MM.1S (cell line): ENCODE measurements at places on chromosomes 1 and 21.
A peak's percentile ranks its signal among the peaks of the same experiment; 100 is the strongest.

DNA sequence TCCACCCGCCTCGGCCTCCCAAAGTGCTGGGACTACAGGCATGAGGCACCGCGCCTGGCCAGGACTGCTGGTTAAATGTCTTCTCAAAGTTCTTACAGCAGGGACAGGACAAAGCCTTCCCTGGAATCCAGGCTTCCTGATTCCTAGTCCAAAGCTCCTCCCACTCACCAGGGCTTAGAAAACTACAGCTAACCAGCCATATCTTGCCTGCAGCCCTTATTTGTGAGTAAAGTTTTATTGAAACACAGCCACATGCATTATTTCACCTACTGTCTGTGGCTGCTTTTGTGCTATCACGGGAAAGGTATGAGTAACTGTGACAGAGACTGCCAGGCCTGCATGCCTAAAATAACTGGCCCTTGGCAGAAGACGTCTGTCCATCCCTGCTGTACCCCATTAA, 24.4 kb downstream of the TMCO4 start:
- DNase-seq: no peak

- DNase-seq: peak; percentile 16
Measured at GRCh38 chr1:110798691-110799256, 74.2 kb upstream of the CD53 start.

DNA sequence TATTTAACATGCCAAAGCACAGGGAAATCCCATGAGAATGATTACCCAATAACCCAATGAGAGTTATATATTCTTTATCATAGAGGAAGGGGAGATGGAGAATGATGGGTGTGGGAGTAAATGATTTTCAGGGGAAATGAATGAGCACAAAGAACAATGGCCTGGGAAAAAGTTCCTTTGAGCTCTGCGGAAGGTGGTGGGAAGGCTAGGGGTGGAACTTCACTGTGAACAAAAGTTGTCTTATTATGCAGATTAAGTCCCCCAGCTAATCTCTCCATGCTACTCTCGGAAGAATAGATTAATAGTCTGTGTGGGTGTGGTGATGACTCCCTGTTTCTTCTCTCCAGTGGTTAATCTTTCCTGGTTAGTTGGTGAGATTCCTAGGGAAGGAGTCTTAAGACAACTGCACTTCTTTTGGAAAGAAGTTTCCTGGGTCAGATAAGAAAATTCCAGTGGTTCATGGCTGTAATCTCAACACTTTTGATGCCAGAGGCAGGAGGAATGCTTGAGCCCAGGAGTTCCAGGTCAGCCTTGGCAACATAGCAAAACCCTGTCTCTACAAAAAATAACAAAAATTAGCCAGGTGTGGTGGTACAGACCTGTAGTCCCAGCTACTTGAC, 71.6 kb downstream of the DNTTIP2 start:
- no peak for DNase-seq

- DNase-seq: no peak
Measured at GRCh38 chr1:238232084-238232710, 341.5 kb upstream of the ZP4 start.

- DNase-seq: no peak
Measured at GRCh38 chr1:87981386-87981785, 652.7 kb downstream of the LMO4 start.

- peak; percentile 45 for DNase-seq
Measured at GRCh38 chr1:100400404-100400803, 48.1 kb downstream of the CDC14A start.

GRCh38 chr1:65083263-65083896, 64.6 kb upstream of the AK4 start:
- DNase-seq: no peak

DNA sequence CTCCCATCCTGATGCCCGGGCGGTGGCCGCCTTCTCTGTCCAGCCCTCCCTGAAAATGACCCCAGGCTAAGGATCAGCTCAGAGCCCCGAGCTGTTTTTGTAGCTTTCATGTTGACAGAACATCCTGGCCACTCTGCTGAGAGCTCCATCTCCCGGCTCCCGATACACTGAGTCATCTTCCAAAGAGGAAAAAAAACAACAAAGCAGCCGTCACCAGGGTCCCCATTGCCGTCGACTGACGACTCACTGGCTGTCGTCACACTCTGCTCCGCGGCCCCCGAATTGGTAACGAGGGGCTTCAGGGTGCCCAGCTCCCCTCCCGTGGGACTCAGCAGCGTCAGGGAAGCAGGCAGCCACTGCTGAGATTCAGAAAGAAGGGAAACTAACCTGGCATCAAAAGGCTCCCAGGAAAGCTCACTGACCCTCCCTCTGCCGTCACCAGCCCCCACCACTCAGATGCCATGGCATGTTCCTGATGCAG, 67.2 kb downstream of the CD46 start:
- DNase-seq: no peak
